Retinal pigment epithelial cell (primary cell): ENCODE measurements at places on chromosomes 11 and 22.

- peak; percentile 85 for DNase-seq
Measured at GRCh38 chr11:65291613-65292012, 23.1 kb upstream of the CDC42EP2 start.

- DNase-seq, result no peak
Measured at GRCh38 chr22:44093791-44094190, 69.7 kb downstream of the PARVB start.

- DNase-seq, result no peak
Measured at GRCh38 chr11:108931168-108931567, 266.3 kb downstream of the DDX10 start.

- no peak for DNase-seq
Measured at GRCh38 chr22:50678651-50679521, 6.3 kb downstream of the SHANK3 start.

- no peak for DNase-seq
Measured at GRCh38 chr11:126533560-126533959, 178.1 kb downstream of the ST3GAL4 start.

DNA sequence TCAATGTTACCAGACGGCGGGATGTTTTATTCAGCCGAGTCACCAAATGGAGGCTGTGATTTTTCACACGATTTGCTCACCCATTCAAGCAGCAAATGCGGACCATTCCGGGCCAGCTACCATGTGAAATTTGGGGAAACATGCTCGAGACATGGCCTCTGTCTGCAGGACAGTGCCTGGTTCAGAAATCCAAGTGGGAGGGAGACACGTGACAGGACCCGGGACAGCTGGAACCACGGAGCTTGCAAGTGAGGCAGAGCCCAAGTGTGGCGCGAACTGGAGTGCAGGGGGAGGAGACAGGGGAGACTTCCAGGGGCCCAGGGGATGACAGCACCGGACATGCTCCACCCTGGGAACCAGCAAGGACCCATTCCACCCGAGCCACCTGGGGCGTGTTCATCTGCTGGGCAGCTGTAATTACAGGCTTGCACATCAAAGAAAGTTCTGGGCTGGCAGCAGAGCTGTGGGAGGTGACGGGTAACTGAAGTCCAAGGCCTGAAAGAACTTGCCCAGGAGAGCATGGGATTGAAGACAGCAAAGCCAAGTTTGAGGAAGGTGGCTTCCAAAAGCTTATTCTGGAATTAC is 16.5 kb downstream of the CERK start:
- DNase-seq, result no peak
